ENCODE measurements at places on chromosomes 7 and 10. TPM values are rescaled to one million over a fixed set of nuclear protein-coding genes. Genes with fewer than 3 reads are reported as not detected.

The STEAP1B gene
- 11.6 TPM for total RNA-seq

The GNAT3 gene
- not detected for total RNA-seq

The SSBP1 gene
- 71.8 TPM for total RNA-seq

The CPEB3 gene
- total RNA-seq = 6.2 TPM

The GPC2 gene
- total RNA-seq = 2.7 TPM

The HKDC1 gene
- total RNA-seq = 12.0 TPM

The PNLIPRP2 gene
- total RNA-seq = 1.6 TPM

The CCT6A gene
- total RNA-seq = 77.3 TPM

The PRSS37 gene
- total RNA-seq = not detected

The ANKRD7 gene
- total RNA-seq = 1.0 TPM

The ARF5 gene
- total RNA-seq = 81.7 TPM

- DNase-seq = no peak
Measured at GRCh38 chr10:83691791-83692596, 447.3 kb upstream of the GHITM start.

DNA sequence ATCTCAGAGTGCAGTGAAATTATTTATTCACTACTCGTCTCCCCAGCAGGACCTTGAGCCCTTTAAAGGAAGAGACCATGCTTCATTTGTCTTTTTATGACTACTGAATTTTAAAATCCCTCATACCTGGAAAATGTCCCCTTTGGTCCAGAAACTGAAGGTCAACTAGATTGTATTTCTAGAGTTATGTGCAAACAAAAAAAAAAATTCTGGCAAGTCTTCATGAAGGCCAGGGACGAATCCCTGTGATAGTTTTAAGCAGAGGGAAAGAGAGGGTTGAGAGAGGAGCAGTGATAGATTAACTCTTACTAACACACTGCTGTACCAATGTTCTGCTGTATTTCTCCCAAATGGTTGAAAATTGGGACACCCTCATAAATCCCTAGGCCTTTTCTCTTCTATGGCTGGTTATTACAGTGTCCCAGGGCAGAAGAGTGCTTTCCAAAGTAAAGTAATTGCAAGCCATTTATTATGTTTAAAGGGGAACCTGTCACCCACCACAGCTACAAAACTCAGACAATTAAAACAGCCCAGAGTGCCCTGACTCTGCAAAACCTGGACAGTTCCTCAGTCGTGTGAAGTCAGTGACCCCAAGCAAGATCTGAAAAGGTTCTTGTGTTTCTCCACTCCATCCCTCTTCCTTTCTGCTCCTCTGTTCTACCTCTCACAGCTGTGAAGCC is 182.8 kb upstream of the AOAH start:
- DNase-seq = no peak

DNA sequence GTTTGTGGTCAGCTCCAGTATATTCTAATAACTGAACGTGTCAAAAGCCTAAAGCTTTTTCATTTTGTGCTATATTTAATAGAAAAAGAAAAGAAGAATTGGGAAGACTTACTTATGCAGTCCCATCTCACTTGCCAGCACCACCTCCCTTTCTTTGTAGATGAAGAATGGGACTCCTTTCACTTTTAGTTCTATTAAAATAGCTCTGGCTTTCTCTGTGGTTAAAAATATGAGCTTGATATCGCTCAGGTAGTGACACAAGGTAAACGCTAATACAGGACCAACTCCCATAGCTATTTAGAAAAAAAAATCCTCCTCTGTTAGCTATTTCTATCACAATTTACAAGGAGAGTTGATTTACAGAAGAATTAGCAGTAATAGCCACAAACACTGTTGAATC is 176.8 kb downstream of the PDE1C start:
- no peak for DNase-seq

- no peak for DNase-seq
Measured at GRCh38 chr7:4747746-4748145, 27.7 kb upstream of the AP5Z1 start.

DNA sequence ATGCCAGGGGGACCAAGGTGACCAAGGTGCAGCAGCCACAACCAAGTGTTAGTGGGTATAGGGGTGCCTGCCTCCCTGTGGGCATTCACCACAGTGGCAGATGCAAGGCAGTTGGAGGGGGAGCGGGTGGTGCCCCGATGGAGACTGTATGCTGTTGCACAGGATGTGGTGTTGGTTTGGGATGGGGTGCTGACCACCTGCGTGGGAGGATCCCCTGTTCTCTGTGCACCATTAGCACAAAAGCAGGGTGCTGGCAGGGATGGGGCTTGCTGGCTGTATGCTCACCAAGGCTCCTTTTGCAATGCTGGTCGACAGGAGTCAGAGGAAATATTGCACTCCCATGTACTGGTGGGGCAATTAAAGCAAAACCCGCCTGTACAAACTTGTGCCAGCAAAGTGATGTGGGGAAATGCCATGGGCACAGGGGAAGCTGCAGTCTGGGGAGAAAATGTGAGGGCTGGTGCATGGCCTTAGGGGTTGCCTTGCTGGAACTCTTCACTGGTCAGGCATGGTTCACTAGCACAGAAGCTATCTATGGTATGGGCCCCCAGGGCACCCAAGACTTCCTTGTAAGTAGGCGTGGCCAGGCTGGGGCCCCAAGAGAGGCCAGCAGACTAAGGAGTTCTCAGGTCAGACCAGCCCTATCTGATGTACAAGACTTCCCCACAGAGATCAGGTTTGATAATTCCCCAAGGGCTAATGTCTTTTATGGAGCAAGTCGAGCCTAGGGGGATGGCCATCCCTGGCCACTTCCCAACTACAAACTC is 51.9 kb upstream of the GNAT3 start:
- DNase-seq = no peak

- DNase-seq = no peak
Measured at GRCh38 chr7:106358103-106358663, 73.4 kb upstream of the NAMPT start.

DNA sequence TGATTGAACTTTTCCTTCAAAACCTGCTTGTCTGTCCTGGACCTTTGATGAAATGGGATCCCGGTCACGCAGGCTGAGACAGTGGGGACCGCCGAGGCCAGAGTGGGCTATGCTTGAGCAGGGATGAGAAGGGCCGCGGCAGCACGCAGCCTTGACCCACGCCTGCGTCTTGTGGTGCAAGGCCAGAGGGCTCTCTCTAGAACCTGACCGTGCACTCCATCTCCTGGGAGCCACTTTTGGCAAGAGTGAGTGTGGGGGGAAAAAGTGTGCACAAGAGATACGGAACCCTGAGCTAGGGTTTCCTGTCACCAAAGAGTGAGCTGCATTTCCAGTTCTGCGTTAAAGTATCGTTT is 42.4 kb downstream of the WIPI2 start:
- DNase-seq = no peak

GRCh38 chr10:123425680-123426079 is 240.5 kb upstream of the GPR26 start:
- no peak for DNase-seq

GRCh38 chr10:78194539-78195402 is 161.1 kb downstream of the RPS24 start:
- DNase-seq = no peak

DNA sequence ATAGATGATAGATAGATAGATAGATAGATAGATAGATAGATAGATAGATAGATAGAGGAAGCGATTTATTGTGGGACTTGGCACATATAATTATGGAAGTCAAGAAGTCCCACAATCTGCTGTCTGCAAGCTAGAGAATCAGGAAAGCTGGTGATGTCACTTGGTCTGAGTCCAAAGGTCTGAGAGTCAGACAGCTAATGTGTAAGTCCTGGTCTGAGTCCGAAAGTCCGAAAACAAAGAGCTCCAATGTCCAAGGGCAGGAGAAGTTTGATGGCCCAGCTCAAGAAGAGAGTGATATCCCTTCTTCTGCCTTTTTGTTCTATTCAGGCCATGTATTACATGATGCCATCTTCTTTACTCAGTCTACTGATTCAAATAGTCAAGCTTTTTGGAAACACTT is 53.8 kb upstream of the TCF7L2 start:
- DNase-seq = no peak

DNA sequence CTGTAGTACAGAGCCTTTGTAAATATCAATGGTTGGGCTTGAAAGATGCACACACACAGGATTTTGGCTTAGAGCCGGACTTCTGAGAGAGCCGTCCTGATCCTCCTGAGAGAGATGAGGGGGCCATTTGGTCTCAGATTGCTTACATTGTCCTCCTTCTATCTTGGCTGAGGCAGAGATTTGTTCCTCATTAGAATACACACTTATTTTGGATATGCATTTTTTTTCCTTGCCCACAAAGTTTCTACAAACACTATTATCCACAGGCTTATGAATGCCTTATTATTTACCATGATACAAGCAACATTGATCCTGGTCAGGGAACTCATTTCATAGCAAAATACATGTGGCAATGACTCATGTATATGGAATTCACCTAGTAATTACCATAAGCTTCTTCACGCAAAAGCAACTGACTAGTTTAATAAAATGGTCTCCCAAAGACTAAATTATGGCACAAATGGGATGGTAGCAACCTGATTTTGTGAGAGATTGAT is 175.3 kb downstream of the MDFIC start:
- no peak for DNase-seq

DNA sequence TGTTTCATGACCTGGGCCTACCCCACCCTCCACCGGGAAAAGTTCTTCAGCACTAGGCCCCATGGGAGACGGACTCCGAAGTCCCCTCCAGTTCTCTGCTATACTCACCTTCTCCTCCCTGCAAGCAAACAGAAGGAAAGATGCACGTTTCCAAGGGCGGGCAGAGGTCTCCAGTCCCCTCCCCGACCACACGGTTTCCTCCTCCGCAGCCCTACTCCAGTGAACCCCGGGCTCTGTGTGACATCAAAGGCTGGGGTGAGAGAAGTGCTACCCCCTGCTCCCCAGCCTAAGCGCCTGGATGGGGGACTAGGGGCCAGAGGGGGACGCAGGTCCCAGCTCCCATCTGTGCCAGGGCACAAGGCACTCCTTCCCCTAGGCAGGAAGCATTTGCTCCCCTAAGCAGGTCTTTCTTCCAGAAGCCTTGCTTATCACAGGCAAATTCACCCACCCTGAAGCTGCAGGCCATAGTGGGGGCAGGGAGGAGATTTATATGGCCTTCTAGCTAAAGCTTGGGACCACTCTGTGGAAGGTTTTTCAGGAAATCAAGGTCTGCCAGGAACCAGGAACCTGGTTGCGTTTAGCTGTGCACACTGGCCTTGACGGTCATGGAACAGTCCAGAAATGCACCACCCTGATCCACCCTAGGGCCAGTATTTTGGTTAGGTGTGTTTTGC is 52.8 kb downstream of the ASB13 start:
- no peak for DNase-seq

DNA sequence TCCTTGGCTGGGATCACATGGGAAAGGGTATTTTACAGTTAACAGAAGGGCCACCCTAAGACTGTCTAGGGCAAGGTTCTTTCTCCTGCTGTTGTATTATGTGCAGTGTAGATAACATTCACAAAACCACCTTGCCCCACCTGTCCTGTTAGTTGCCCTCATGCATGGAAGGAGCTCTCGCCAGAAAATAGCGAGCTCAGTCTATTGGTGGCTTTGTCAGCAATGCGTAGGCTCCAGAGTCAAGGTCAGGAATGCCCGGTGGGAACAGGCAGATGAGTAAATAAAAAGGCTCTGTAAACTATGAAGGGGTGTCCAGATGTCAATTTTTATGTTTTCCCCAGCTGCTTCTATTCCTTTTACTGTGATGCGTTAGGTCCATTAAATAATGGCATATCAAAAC is 107.1 kb upstream of the WDR11 start:
- no peak for DNase-seq

GRCh38 chr7:63925626-63926460 is 72.8 kb upstream of the ZNF722 start:
- peak; percentile 92 for DNase-seq

DNA sequence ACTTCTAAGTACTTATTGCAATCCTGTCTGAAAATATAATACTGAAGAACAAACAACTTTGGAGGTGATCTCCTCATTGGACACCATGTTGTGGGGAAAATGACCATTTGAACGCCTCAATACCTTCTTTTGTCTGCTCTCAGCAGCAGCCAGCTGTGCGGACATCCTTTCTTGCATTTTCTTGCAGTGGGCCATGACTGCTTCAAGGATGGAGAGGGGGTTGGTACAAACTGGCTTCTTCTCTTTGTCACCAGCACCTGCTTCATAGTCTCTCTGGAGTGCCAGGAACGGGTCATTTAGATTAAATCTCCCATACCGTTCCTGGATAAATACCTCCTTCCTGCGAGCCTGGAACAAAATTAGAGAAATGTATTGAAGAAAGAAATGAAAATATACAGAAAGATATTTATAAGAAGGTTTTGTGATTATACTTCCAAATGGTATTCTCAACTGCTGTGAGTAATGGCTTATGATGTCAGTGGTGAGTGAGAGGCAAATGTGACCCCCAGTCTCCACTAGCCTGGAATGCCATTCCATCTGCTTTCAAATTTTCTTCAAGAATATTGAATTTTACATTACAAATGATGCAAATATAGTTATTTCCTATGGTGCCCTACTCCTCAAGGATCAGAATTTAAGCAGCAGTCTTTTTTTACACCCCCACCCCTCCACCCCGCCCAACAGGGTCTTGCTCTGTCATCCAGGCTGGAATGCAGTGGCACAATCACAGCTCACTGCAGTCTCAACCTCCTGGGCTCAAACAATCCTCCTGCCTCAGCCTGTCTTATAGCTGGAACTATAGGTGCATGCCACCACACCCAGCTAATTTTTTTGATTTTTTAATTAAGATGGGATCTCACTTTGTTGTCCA is 62.4 kb downstream of the CTTNBP2 start:
- DNase-seq = no peak

GRCh38 chr10:114917927-114918672 is 19.9 kb upstream of the TRUB1 start:
- DNase-seq = no peak

GRCh38 chr10:109862041-109862440 is 61.3 kb downstream of the XPNPEP1 start:
- DNase-seq = no peak

DNA sequence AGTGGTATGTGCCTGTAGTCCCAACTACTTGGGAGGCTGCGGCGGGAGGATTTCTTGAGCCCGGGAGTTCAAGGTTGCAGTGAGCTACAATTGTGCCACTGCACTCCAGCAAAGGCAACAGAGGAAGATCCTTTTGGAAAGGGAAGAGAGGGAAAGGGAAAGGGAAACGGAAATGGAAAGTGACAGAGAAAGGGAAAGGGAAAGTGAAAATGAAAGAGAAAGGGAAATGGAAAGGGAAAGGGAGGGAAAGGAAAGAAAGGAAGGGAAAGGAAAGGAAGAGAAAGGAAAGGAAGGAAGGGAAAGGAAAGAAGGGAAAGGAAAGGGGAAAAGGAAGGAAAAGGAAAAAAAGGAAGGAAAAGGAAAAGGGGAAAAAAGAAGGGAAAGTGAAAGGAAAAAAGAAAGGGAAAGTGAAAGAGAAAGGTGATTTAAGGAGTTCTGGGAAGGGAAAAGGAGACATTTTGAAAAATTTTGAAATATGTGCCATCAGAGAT is 2.3 kb upstream of the ZC3HAV1 start:
- DNase-seq = no peak

GRCh38 chr10:23538968-23539367 is 100.1 kb downstream of the OTUD1 start:
- DNase-seq = no peak

- peak; percentile 62 for DNase-seq
Measured at GRCh38 chr7:16753932-16754855, 639 bp downstream of the TSPAN13 start.

- no peak for DNase-seq
Measured at GRCh38 chr10:50312464-50313437, 61.4 kb upstream of the ASAH2 start.
